ENCODE measurements at places on chromosomes 7 and 10. TPM values are rescaled to one million over a fixed set of nuclear protein-coding genes. Genes with fewer than 3 reads are reported as not detected.

Gene STEAP1
- total RNA-seq: not detected

Gene GPC2
- 37.0 TPM for total RNA-seq

DNA sequence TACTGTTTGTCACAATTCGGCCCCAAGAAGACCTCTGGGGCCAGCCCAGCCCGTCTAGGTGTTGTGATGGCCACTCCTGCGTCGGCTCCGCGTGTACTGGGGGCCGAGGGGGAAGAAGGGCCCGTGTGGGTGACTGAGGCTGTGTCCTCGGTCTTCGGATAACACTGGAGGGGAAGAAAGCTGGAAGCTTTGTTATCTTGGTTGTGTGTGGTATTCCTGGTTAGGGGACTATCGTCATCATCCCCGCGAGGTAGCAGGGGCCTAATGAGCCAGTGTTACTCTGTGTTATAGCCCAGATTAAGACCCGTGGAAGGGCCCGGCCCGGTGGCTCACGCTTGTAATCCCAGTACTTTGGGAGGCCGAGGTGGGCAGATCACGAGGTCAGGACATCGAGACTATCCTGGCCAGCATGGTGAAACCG is 854 bp downstream of the MTG1 start:
- H3K4me3 ChIP-seq: peak overlapping the region; percentile 62
- H3K27me3 ChIP-seq: no peaks in the 10 kb centered on the region
- no peak for DNase-seq
- H3K4me1 ChIP-seq: peaks cover 51% of the 10 kb centered on the region

- no peak overlapping the region for H3K4me3 ChIP-seq
- H3K4me1 ChIP-seq: peaks cover 3% of the 10 kb centered on the region
- no peak for DNase-seq
- no peaks in the 10 kb centered on the region for H3K36me3 ChIP-seq
- H3K27ac ChIP-seq: no peak overlapping the region
- H3K27me3 ChIP-seq: peaks cover 48% of the 10 kb centered on the region
Measured at GRCh38 chr7:29806995-29807841, 910 bp downstream of the WIPF3 start.

Gene TCF7L2
- 3.0 TPM for total RNA-seq

DNA sequence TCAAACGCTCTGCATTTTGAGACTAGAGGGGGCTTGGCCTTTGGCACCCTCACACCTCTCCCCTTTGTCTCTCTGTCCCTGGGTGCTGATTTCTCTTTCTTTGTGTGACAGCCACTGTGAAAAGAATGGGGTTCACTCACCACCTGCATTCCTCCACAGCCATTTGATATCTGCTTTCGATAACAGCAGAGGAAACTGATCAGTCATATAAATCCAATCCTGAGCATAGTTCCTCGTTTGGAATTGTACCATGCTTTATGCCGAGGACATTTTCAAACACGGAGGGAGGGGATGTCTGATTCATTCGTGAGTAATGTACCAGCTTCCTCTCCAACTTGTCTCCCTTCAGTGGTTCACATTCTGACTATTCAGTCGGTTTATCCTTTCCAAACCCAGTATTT is 15.8 kb downstream of the MET start:
- H3K36me3 ChIP-seq: no peaks in the 10 kb centered on the region
- H3K27me3 ChIP-seq: no peaks in the 10 kb centered on the region
- no peak overlapping the region for H3K27ac ChIP-seq
- DNase-seq: no peak
- no peak overlapping the region for H3K4me3 ChIP-seq
- no peaks in the 10 kb centered on the region for H3K4me1 ChIP-seq

Gene HYAL4
- not detected for total RNA-seq

Gene RNF32
- 1.4 TPM for total RNA-seq

DNA sequence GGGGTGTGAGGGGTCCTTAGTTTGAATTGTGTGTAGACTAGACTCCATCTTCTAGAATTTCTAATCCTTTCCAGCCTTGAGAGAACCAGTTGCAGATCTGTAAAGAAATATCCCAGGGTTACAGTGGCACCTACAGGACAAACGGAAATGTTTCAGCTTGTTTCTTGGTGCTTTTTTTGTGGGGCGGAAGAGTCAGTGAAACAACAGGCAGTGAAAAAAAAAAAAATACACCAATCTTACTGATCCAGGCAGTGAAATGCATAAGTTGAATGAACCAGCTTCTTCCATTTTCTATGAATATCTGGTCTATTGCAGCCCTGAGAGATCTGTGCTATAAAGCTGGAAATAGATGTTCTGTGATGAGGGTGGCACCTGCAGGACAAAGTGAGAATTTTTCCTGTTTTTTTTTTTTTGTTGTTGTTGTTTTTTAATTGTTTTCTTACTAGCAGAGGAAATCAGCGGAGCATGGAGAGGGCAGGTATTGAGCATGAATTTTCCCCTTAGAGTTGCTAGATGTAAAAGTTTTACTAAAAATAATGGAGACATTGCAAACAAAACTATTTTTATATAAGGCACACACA is 81.9 kb upstream of the DYNC1I1 start:
- H3K4me3 ChIP-seq: no peak overlapping the region
- no peaks in the 10 kb centered on the region for H3K4me1 ChIP-seq
- DNase-seq: no peak
- no peak overlapping the region for H3K27ac ChIP-seq
- H3K27me3 ChIP-seq: no peaks in the 10 kb centered on the region

DNA sequence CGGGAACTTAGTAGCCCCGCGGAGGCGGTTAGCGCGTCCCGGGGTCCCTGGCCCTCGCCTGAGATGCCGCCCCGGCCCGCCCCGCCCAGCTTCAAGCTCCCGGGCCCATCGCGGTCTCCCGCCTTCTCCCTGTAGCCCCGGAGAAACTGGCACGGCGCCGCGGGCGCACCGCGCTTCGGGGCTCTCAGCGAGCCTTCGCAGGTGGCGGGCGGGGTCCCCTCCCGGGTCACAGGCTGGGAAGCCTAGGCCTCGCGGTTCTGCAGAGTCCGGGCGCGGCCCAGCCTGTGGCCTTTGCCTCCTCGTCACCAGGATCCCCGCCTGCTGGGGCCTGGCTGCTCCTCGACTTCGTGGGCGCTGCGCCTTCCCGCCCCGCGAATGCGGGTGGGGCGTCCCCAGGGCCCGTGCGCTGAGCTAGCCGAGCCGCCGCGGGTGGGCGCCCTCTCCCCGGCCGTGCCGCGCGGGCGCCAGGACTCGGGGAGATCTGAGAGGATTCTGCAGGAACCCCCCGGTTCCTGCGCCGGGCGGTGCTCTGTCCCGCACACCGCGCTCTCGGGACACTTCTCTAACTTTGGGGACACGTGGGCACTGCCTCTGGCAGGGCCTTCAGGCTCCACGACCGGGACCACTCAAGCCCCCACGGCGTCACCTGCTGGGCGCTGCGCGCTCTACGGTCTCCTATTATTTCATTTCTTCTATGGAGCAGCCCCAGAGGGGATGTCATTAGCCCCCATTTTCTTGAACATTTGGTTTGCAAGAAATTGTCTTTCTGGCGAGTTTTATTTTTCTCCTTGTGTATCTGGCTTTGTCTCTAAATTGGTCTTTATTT is 682 bp upstream of the RGS10 start:
- H3K4me3 ChIP-seq: peak overlapping the region; percentile 66
- no peak overlapping the region for H3K27ac ChIP-seq
- H3K27me3 ChIP-seq: peaks cover 7% of the 10 kb centered on the region
- H3K36me3 ChIP-seq: no peaks in the 10 kb centered on the region
- H3K4me1 ChIP-seq: peaks cover 41% of the 10 kb centered on the region
- DNase-seq: peak; percentile 46

DNA sequence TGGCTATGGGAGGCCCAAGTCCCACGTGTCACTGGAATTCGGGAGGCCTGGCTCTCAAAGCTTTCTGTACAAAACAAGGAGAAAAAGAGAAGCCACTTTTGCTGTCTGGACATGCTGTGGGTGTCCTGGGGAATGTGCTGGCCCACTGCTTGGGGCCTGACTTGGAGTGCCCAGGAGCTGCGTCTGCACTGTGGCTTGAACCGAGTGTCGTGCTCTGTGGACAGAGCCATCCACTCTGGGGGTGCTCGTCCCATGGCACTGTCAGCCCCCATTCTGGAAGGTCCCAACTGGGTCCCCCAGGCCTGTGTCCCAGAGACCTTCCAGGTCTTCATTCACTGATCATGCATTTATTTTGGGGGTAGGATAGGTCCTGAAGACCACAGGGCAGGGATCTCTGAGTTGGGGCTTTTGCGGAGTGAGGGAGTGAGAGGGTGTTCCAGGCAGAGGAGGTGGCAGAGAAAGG is 138.0 kb downstream of the LHPP start:
- no peak overlapping the region for H3K27ac ChIP-seq
- DNase-seq: no peak
- H3K4me3 ChIP-seq: no peak overlapping the region
- H3K27me3 ChIP-seq: no peaks in the 10 kb centered on the region
- H3K4me1 ChIP-seq: no peaks in the 10 kb centered on the region
- H3K36me3 ChIP-seq: peaks cover 4% of the 10 kb centered on the region

GRCh38 chr10:49844775-49845595 is 82.9 kb upstream of the OGDHL start:
- H3K36me3 ChIP-seq: peaks cover 27% of the 10 kb centered on the region
- no peak overlapping the region for H3K27ac ChIP-seq
- H3K4me3 ChIP-seq: no peak overlapping the region
- H3K4me1 ChIP-seq: no peaks in the 10 kb centered on the region
- no peak for DNase-seq
- no peaks in the 10 kb centered on the region for H3K27me3 ChIP-seq

DNA sequence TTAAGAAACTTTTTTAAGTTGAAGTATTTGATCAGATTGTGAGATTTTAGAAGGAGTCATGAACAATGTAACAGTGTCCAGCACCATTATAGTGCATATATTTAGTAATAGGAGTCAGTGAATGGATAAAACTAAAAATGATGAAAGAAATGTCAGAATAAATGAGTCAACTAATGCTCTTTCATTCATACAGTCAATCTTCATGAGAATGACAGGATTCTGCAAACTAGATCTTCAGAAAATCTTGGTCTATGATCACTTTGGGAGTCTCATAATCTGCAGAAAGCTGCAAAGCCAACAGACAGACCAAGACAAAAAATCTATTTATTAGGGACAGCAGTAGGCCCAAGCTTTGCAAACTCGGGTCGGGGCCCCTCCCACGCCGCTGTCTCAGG is 710 bp downstream of the RNLS start:
- H3K27me3 ChIP-seq: peaks cover 3% of the 10 kb centered on the region
- peak overlapping the region; percentile 85 for H3K27ac ChIP-seq
- no peaks in the 10 kb centered on the region for H3K36me3 ChIP-seq
- H3K4me1 ChIP-seq: peaks cover 5% of the 10 kb centered on the region

Gene SPOCK2
- 546 TPM for total RNA-seq

All from T-cell (primary cell).